ENCODE measurements at places on chromosomes 2 and 18.
A peak's percentile ranks its signal among the peaks of the same experiment; 100 is the strongest.

- no peak for DNase-seq
Observed at GRCh38 chr2:207318181-207318628, 152.5 kb upstream of the KLF7 start.

DNA sequence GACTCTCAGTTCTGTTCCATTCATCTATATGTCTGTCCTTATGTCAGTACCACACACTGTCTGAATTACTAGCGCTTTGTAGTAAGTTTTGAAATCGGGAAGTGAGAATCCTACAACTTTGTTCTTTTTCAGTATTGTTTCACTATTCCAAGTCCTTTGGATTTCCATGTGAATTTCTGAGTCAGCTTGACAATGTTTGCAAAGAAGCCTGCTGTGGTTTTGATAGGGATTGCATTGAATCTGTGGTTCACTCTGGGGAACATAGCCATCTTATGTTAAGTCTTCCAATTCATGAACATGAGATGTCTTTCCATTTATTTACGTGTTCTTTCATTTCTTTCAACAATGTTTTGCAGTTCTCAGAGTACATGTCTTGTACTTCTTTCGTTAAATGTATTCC is 15.0 kb downstream of the SLC3A1 start:
- peak; percentile 33 for DNase-seq

DNA sequence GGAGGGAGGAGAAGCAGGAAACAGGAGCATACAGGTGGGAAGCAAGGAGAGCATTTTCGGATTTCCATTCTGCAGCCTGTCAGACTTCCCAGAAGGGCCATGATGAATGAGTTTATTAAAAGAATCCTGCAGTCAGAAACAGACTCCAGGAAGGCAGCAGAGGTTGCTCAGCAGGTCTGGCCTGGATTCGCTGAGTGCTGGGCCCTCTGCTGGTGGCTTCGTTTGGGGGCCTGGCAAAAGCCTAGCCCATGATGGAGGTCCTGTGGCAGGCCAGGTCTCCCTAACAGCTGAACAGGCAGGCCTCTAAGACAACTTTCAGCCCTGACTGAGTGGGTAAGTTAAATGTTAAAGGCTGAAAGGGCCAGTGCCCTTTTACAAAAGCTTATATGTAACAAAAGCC is 108.2 kb upstream of the CAPN13 start:
- no peak for DNase-seq

DNA sequence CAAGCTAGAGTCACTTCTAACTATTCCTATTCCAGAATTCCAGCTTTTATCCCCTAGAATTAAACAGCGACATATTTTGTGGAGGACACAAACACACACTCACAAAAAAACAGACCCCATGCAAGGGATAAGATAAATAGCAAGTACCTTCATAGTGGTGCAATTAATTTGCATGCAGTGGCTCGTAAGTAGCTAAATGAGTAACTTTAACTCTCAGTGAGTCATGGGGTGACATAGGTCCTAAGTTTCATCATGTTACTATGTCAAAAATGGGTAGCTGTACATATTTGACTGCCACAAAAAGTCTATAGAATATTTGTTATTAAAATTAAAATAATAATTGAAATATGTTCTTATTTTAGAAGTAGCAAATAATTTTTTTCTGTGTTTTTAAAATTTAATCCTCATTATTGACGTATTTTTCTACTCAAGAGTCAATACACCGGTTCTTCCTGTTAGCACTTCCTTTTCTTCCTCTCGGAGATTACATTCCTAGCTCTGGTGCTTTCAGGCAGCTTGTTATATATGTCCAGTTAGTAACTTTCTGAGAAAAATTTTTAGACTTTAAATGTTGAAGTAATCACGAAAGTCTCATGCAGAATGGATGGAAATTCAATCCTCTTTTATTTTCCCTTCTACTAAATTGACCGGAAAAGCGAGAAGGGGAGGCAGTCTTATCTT is 247.0 kb downstream of the KCNH7 start:
- DNase-seq = no peak

DNA sequence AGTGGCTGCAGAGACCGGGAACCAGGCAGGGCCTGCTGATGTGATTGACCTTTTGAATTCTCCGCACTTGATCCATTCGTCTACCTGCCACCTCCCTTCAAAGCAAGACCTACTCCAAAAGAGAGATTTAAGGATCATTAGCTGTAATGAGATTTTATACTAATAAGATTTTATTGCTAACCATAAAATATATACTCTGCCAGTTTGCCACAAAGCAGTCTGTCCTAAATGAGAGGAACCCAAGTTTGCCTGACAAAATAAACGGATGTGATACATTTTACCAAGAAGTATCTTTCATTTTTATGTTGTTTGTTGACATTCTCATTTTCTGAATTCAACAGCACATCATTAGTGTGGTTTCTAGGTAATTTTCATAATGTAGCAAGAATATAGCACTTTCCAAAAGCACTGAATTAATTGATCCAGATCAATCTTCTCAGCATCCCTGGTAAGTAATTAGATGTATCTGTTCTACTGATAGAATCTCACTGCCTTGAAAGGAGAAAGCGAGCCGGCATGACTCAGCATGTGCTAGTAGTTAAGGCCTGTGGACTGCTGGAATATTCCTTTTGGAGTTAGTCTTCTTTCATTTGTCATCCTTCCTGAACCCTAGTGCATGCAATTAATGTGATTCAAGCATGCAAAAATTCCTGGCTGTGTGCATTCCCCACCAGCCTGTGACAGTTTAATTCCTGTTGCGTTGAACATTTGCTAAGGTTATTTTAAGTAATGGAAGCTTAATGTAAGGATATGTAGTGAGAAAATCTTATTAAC is 128.5 kb downstream of the ARL6IP6 start:
- peak; percentile 16 for DNase-seq

GRCh38 chr2:8119782-8120505 is 561.9 kb upstream of the ID2 start:
- DNase-seq = peak; percentile 28

DNA sequence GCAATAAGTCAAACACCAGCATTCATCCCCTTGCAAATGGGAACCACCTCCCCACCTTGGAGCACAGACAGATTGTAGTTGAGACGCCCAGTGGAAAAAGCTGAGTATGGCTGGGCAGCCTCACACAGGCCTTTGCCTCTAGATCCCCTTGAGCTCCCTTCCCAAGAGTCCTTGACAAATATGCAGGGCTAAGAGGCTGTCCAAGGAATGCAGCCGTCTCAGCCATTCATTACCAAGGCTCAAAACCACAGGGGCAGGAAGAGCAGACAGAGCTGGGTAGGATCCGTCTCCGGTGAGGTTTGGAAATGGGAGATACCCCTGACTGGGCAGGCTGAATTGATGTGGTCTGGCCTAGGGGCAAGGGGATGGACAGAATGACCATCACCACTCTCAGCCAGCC is 557.1 kb downstream of the TNS1 start:
- no peak for DNase-seq

DNA sequence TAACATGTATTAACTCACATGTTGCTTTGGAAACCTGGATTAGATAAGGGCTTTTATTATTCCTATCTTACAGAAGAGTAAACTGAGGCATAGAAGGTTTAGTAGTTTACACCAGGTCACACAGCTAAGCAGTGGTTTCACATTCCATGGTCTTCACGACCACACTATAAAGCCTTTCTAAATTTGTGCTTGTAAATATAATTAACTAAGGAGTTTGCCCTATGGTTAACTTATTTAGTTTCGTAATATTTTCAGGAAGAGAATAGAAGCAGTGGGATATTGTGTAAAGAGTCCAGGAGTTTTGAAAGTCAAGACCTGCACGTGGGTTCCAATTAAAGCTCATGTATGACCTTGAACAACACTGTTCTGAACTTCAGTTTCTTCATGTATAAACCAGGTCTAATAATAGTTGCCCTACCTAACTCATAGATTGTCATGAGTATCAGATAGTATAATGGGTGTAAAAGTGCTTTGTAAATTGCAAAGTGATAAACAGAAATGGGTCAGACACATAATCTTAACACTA is 19.5 kb upstream of the SOS1 start:
- peak; percentile 67 for DNase-seq

GRCh38 chr18:42893977-42894376 is 221.5 kb downstream of the RIT2 start:
- DNase-seq = no peak

DNA sequence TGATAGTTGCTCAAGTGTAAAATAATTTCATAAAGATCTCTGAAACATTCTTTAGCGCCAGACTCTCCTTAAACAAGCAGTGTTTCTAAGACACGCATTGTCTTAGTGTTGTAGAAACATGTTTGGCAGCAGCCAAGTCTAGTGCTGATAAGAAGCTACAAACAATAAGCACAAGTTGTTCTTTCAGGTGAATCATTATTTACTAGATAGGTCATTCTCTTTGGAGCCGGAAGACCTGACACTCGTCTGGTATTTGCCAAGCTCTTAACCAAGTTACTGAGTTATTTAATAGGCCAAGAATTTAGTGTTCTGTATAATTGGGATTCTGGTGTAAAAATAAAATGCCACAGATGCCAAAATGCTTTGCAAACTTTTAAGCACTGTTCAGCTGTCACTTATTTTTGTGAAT is 852.1 kb downstream of the CPS1 start:
- DNase-seq = no peak

DNA sequence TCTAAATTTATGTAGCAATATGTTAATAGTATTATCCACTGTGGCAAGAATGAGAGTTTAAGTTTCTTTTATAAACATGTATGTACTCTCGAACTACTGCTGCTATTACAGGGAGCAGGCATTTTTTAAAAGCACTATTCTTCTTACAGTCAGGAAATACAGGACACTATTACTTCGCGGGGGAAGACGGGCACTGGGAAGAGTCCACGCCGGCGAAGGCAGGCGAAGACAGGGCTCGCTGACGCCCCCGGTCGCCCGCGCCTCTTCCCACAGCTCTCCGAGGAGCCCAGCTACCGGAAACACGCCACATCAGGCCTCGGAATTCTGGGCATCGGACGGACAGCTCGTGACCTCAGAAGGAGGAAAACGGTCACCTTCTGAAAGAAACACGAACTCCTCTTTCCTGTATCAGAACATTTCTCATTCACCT is 90.2 kb downstream of the FAM161A start:
- DNase-seq = peak; percentile 80

DNA sequence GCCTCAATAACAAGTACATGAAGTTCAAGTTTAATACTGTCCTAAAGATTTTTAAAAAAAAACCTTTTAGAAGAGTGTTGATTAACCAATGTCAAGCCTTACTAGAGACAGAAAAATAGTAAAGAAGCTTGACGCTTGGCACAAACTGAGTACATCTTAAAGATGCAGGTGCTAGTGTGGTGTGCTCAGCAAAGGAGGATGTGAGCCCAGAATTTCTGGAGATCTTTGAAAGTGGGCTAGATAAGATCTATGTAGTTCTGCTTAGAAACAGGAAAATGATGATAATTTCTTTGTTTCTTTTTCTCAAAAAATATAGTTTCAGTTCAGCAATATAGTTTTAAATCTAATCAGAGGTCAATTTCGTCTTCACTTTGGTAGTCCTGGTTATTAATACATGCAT is 118.3 kb upstream of the KLHL14 start:
- no peak for DNase-seq

DNA sequence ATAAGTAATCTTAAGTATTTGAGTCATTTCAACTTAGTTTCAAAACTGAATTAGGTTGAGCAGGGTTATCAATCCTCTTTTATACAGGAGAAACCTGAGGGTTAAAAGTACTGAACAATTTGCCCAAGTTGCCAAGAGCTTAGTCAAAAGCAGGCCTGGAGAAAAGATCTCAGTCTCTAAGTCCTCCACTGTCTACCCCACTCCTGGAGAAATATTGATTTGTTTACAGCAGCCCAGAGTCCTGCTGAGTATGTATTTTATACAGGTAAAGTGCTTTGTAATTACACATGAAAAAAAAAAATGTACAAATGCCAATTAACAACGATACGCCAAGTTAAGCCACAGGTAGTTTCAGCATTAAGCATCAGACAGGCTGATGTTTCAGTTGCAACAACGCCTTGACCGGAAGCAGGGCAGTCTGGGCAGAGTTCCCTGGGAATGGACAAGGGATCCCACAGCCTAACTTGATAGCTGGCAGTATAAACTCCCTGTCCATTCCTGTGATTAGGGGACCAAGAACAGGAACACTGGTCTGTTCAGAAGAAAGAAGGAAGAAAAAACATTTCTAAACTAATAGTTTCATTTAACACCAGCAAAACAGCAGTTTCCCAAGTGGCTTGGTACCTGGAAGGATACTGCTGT is 132.9 kb downstream of the MYO5B start:
- no peak for DNase-seq

- DNase-seq = no peak
Observed at GRCh38 chr2:224851811-224852210, 135.6 kb upstream of the CCDC195 start.

GRCh38 chr2:203972066-203972465 is 35.5 kb downstream of the ICOS start:
- no peak for DNase-seq

DNA sequence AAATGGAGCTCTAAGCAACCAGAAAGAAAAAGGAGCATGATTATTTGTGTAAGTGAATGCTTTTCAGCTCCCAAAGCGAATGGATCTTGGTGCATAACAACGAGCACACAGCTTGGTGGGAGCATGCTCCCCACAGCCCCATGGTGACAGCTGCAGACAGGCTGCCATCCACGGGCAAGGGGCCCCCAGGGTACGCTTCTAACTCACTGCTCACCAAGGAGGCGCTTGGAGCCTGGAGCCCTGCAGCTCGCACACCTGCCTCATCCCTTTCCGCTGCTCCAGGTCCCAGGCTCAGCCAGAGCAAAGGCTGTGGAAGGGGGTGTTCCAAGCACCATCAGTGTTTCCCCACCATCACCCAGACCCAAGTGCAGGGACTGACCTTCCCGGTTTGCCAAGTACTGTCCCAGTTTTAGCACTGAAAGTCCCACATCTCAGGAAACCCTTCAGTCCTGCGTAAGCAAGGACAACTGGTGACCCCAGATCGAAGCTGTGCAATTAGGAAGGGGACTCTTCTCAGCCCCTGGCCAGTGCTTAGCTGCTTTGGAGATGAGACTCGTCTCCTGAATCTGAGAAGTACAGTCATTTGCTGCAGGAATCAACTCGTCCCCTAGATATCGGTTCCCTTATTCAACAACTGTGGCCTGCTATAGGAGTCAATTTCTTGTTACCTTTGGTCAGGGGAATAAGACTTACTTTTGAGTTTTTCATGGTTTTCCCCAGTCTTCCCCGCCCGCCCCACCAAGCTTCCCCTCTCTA is 50.0 kb upstream of the ATG16L1 start:
- no peak for DNase-seq

DNA sequence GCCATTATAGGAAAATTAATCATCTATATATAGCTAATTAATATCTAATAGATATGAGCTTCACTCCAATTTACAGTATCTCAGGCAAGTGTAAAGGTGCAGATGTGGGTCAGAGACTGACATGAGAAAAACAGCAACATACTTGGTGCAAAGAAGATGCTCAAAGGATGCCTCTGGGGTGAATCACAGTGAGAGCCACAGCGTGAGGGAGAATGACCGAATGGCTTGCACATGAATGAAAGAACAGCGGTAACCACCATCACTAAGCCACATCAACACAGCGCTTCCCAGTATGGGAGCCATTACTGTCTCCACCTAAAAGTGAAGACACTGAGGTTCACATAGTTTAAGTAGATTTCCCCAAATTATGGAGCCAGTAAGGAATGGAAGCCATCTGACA is 423.4 kb upstream of the ID2 start:
- DNase-seq = no peak

GRCh38 chr2:20236496-20236895 is 11.6 kb upstream of the SDC1 start:
- no peak for DNase-seq

- DNase-seq = peak; percentile 57
Observed at GRCh38 chr2:219713110-219713509, 85.7 kb downstream of the SLC4A3 start.

GRCh38 chr2:111207851-111208250 is 87.1 kb downstream of the BCL2L11 start:
- no peak for DNase-seq
